ENCODE measurements at places on chromosomes 16 and 17.

- DNase-seq: no peak
Observed at GRCh38 chr16:85399583-85400284, 213.4 kb upstream of the GSE1 start.

GRCh38 chr16:77961814-77962213 lies 60.5 kb upstream of the CLEC3A start:
- no peak for DNase-seq

DNA sequence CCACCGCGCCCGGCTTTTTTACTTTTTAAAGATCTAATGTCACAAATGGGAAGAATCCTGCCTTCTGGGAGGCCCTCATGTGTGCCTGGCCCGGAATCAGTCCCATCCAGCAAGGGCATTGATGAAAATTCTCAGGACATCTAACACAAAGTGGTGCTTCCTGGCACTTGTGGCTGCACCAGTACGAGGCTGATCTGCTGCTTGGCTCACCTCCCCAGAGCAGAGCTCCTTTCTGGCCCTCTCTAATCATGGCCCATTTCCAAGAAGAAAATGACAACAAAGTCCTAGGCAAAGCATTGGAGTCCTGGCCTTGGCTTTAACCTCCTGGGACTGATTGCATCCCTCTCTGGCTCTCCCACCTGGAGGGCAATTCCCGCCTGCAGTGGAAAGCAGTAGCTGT lies 50.7 kb upstream of the SIAH1 start:
- DNase-seq: no peak

- peak; percentile 34 for DNase-seq
Observed at GRCh38 chr17:73650140-73650539, 5.9 kb upstream of the SDK2 start.

DNA sequence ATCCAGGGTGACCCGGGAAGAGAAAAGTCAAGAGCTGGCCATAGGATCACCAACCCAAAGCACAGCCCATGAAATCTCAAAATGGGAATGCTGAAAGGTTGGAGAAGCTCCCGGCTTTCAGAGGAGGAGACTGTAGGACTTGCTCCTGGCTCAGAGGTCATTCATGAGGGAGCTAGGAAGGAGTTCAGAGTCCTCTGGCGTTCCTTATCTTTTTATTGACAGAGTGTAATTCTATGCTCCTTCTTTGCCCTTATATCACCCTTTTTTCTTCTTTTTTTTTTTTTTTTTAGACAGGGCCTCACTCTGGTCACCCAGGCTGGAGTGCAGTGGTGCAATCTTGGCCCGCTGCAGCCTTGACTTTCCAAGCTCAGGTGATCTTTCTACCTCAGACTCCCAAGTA lies 27.3 kb upstream of the CNOT1 start:
- no peak for DNase-seq

DNA sequence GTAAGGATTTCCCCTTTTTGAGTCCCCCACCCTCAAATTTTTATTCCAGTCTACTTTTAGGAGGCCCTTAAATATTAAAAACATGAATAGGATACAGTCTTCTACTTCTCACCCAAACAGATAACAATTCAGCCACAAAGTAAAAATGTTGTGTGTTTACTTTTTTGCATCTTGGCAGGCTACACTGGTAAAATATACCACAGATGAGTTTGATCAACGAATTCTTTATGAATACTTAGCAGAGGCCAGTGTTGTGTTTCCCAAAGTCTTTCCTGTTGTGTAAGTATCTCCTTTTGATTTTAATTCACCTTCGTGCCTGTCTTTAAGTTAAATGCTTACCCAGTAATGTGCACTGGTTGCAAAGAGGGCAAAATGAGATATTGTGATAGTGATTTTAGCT lies 34.4 kb upstream of the RAB11FIP4 start:
- no peak for DNase-seq

GRCh38 chr16:87465879-87466278 lies 26.9 kb downstream of the ZCCHC14 start:
- DNase-seq: no peak

DNA sequence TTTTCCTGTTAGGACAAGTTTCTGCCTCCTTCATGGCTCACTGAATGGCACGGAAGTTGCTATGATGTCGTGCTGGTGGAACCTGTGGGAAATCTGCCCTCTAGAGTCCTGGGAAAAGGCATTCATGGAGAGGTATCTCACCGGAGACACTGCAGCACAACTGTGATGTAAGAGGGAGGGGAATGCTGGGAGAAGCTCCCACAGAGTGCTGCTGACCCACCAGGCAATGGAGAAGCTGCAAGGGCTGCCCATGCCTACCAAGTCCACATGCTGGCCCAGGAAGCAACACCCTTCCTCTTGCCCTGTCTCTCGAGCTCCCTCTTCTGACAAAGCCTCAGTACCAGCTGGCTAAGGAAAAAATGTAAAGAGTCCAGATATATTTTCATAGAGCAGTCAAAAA lies 45.2 kb upstream of the SLC5A11 start:
- peak; percentile 13 for DNase-seq

DNA sequence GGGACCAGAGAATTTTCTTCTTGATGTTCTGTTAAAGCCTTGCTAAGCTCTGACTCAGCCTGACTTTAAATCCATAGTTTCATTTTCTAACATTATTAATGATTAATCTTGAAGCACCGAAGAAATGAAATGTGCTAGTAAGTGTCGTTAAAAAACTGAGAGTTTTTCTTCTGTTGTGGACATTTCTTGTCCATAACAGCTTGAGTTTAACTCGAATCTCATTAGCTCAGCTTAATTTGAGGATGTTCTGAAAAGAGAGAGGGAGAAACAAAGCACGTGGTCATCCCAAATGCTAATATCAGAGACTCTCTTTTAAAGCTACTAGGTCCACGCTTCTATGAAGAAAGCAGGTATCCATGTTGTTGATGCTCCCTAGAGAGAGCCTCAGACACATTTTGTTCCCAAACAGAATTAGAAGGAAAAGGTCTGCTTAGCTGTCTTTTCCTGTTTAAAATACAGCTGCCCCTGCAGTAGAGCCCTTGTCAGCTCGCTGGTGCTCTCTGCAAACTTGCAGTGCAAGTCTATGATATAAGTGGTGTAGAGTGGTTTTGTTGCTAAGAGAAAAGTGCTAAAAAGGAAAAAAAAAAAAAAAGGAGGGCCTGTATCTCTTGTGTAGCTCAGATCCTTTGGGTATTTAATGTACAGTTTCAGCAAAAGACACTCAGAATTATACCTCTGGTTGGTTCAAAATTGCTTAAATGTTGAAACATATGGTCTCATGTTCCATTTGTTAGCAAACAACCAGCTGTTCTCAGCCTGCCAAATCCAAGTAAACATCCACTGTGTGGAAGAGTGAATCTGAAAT lies 191.1 kb upstream of the TBX2 start:
- no peak for DNase-seq

DNA sequence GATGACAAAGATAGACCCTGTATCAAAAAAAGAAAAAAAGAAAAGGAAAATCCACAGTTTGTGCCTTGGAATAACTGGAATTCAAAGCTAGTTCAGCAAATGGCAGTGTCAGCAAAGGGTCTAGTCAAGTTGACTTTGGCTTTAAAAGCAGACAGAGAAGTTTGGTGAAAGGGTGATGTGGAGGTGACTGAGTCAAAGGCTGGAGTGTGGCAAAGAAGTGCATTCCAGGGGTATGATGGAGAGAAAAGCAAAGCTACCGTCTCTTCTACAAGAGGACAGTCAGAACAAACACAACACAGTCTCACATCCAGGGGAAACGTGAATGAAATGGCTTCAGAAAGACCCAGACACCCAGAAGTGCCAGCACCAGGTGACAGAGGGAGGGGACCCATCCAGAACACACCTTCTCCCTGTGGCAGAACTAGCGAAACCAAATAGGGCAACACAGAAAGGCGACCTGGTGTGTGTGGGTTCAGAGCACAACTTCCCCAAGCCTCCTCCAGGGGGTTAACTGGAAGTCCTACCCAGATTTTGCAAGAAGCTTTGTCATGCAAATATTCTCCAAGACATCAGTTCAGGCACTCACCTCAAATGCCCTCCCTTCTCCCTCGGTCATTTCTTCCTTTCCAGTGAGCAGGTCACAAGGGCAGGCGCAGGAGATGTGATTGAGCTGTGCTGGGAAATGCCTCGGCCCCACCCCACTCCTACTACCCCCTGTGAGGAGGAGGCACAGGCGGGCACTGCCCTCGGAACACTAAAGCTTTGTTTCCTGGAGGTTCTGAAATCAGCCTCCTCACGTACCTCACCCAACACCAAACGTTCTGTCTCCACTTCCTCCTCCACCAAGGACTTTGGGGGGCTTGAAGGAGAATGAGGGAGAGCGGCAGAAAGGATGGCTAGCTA lies 481.9 kb downstream of the SOX9 start:
- peak; percentile 83 for DNase-seq

GRCh38 chr16:7037495-7037894 lies 295.1 kb upstream of the RBFOX1 start:
- no peak for DNase-seq

GRCh38 chr16:89020068-89020924 lies 43.3 kb upstream of the CBFA2T3 start:
- no peak for DNase-seq

- DNase-seq: no peak
Observed at GRCh38 chr17:50439008-50439407, 13.0 kb downstream of the ACSF2 start.

- no peak for DNase-seq
Observed at GRCh38 chr16:71807905-71808592, 585 bp downstream of the AP1G1 start.

GRCh38 chr16:79062821-79063220 lies 537.7 kb downstream of the MAF start:
- DNase-seq: no peak

DNA sequence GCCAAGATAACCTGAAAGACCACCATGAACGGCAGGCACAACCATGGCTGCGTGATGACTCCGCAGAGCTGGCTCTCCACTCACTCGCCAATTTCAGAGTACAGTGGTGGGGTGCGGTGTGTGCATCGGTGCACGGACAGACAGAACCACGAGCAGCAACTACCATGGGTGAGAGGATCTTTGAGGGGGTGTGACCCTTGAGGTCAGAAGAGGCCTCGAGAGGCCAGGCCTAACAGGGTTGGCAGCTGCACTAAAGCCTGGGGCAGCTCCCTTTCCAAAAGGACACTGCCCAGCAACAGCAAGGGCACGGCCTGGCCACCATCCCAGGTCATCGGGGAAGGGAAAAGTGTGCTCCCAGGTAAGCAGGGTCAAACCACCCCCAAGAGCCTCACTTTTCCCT lies 1.9 kb upstream of the ECI1 start:
- DNase-seq: no peak

GRCh38 chr17:30117675-30118081 lies 1.1 kb downstream of the NSRP1 start:
- no peak for DNase-seq

DNA sequence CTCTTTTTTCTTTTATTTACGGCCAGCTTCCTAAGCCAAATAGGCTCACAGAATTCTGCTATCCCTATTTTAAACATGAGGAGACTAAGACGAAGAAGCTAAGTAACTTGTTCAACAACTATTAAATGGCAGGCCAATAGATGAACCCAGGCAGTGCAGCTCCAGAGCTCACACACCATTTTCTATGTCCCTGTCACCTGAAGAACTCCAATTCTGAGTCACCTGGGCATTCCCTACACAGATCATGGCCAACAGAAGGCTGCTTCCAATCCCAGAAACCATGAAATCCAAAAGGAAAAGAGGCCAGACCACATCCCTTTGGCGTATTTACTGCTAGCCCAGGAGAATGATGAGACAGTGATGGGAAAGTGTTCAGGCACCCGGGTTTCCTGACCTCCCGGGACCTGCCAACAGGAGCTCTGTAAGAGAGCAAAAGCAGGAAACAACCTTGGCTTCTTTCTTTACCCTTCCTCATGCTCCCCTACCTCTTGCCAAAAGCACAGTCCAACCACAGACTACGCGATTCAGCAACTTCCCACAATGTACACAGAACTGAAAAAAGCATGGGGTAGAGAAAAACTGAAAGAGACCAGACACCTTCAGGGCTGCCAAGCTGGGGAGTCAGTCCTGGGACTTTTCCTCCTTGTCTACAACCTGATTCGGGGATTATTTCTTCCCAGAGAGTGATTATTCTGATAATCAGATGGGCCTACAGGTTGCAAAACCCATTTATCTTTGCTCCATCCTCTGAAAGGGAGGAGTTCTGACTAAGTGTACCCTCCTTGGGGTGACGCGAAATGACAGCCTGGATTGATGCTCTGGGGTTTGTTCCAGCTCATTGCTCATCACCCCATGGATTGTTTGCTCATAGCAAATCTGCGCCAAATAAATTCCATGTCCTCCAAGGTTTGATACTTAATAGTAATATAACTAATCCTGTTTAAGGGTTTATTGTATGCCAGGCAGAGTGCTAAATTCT lies 47.8 kb upstream of the HAS3 start:
- peak; percentile 93 for DNase-seq

DNA sequence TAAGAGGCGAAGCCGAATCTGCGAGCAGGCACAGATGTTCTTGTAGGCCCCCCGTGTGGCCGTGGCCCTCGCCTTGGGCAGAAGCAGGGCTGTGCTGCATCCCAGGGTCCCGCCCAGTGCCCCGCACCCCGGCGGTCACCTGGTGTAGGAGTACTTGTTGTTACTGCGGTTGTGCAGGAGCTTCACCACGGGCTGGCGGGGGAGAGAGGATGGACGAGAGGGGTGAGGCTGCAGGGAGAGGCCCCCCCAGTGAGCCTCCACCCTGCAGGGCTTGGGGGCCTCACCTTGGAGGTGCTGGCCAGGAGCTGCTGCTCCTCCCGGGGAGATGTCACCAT lies 11.4 kb downstream of the ASPHD1 start:
- no peak for DNase-seq

DNA sequence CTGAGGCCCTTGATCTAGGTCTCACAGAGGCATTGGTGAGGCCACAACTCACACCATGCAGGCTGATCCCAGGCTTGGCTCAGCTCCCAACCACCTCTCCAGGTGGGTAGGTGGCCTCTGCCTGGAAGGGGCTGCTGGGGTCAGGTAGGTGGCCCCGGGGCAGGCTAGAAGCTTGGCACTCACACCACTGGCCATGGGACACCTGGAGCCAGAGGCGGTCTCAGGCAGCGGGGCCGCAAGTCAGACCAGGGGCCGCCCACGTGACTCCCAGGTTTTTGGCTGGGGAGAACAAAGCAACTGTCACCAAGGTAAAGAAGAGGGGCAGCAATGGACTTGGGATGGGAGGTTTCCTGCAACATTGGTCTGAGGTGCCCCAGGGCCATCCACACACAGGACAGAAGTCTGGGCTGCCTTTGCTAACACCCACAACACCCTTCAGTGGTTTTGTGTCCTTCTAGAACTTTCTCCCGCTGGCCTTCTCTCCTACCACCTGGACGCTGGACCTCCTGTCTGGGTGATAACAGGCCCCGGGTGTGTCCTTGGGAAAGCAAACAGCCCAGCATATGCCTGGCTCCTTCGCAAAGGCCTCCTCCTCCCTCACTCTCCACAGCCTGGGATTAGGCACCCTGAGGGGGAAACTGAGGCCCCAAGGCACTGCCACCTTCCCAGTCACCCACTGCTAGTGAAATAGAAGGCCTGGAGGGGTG lies 16.4 kb downstream of the C16orf74 start:
- DNase-seq: no peak

GRCh38 chr17:65446838-65447526 lies 114.5 kb downstream of the AXIN2 start:
- DNase-seq: no peak

DNA sequence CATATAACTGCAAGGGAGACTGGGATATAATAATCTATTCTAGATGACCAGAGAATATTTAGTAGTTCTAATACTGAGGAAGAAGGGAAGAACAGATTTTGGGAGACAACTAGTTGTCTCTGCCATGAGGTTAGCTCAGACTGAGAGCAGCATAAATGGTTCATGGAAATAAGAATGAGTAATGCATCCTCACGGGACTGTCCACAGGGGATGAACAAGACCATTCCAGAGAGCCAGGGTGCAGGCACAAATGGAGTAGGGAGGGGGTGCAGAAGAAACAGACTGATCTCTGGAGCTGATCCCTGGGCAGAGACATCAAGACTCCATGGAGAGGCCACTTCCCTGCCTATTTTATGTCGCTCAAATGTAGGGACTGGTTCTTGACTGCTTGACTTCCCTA lies 30.4 kb downstream of the NLRC5 start:
- no peak for DNase-seq

Data from PC-3 (cell line).